ENCODE measurements at places on chromosomes 3 and 15.

- no peak for DNase-seq
- peak overlapping the region; percentile 81 for H3K27ac ChIP-seq
- H3K36me3 ChIP-seq, result no peaks in the 10 kb centered on the region
- H3K4me3 ChIP-seq, result peak overlapping the region; percentile 44
These were observed 158.7 kb upstream of the SLCO3A1 start for GRCh38 chr15:91694831-91695210.

GRCh38 chr15:65766422-65767263 lies 25.4 kb downstream of the DENND4A start:
- peaks cover 21% of the 10 kb centered on the region for H3K4me1 ChIP-seq
- no peaks in the 10 kb centered on the region for H3K36me3 ChIP-seq
- H3K4me3 ChIP-seq, result no peak overlapping the region
- no peaks in the 10 kb centered on the region for H3K27me3 ChIP-seq

GRCh38 chr3:60094392-60094947 lies 1044.6 kb upstream of the CFAP20DC start:
- H3K4me3 ChIP-seq, result no peak overlapping the region
- no peaks in the 10 kb centered on the region for H3K36me3 ChIP-seq
- no peak for DNase-seq
- no peak overlapping the region for H3K27ac ChIP-seq

- peaks cover 10% of the 10 kb centered on the region for H3K4me1 ChIP-seq
- DNase-seq, result no peak
- H3K4me3 ChIP-seq, result no peak overlapping the region
These were observed 1061.2 kb downstream of the FHIT start for GRCh38 chr3:60190073-60190472.

- H3K27ac ChIP-seq, result no peak overlapping the region
- H3K36me3 ChIP-seq, result no peaks in the 10 kb centered on the region
- DNase-seq, result no peak
These were observed 428.2 kb upstream of the IL12A start for GRCh38 chr3:159560214-159560979.

GRCh38 chr3:23663661-23664186 lies 142.0 kb upstream of the UBE2E1 start:
- H3K4me3 ChIP-seq, result no peak overlapping the region
- H3K4me1 ChIP-seq, result no peaks in the 10 kb centered on the region
- no peaks in the 10 kb centered on the region for H3K36me3 ChIP-seq
- H3K27ac ChIP-seq, result no peak overlapping the region
- no peak for DNase-seq

- H3K4me3 ChIP-seq, result no peak overlapping the region
- H3K27me3 ChIP-seq, result peaks cover 21% of the 10 kb centered on the region
- no peak for DNase-seq
These were observed 9.2 kb upstream of the RFC4 start for GRCh38 chr3:186815435-186815834.

- H3K36me3 ChIP-seq, result no peaks in the 10 kb centered on the region
- H3K4me3 ChIP-seq, result no peak overlapping the region
- no peak for DNase-seq
- peaks cover 7% of the 10 kb centered on the region for H3K27me3 ChIP-seq
- peaks cover 3% of the 10 kb centered on the region for H3K4me1 ChIP-seq
- no peak overlapping the region for H3K27ac ChIP-seq
These were observed 60.6 kb downstream of the WNT5A start for GRCh38 chr3:55426486-55426885.

Measured in left ventricle myocardium inferior (tissue), 1 donor.